Fibroblast of lung (primary cell): ENCODE measurements at places on chromosomes 6 and 20.

DNA sequence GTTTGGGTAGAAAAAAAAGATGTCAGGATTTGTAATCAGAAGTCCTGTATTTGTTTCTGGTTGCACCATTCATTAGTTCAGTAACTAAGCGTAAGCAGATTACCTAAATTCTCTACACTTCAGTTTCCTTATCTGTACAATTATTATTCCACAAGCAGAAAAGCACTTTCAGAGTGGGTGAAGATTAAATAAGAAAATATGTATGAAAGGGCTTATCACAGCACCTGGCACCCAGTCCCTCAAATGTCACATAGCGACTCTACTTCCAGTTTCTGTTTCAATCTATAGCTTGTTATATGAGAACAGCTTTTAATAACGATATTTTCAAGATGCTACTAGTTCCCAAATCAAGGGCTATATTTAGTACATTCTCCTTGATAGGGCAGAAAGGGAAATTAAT lies 31.4 kb downstream of the RGS17 start:
- H3K36me3 ChIP-seq, result no peaks in the 10 kb centered on the region
- DNase-seq, result no peak
- no peaks in the 10 kb centered on the region for H3K4me1 ChIP-seq
- H3K27me3 ChIP-seq, result no peaks in the 10 kb centered on the region
- no peak overlapping the region for H3K4me3 ChIP-seq
- no peak overlapping the region for H3K27ac ChIP-seq

GRCh38 chr6:4698901-4699659 lies 77.1 kb upstream of the CDYL start:
- H3K4me3 ChIP-seq, result no peak overlapping the region
- H3K36me3 ChIP-seq, result no peaks in the 10 kb centered on the region
- no peak for DNase-seq
- no peaks in the 10 kb centered on the region for H3K27me3 ChIP-seq
- H3K4me1 ChIP-seq, result no peaks in the 10 kb centered on the region

- H3K36me3 ChIP-seq, result no peaks in the 10 kb centered on the region
- no peaks in the 10 kb centered on the region for H3K4me1 ChIP-seq
- no peak overlapping the region for H3K27ac ChIP-seq
- no peak for DNase-seq
These were observed 11.7 kb downstream of the TSHZ2 start for GRCh38 chr20:52983726-52984450.

GRCh38 chr20:23018432-23018831 lies 16.7 kb upstream of the SSTR4 start:
- H3K27ac ChIP-seq, result no peak overlapping the region
- no peaks in the 10 kb centered on the region for H3K27me3 ChIP-seq
- H3K36me3 ChIP-seq, result no peaks in the 10 kb centered on the region
- DNase-seq, result no peak

GRCh38 chr20:45822857-45823256 lies 4.3 kb downstream of the TNNC2 start:
- DNase-seq, result no peak
- H3K27ac ChIP-seq, result no peak overlapping the region
- no peak overlapping the region for H3K4me3 ChIP-seq
- H3K36me3 ChIP-seq, result no peaks in the 10 kb centered on the region
- H3K4me1 ChIP-seq, result peaks cover 19% of the 10 kb centered on the region

DNA sequence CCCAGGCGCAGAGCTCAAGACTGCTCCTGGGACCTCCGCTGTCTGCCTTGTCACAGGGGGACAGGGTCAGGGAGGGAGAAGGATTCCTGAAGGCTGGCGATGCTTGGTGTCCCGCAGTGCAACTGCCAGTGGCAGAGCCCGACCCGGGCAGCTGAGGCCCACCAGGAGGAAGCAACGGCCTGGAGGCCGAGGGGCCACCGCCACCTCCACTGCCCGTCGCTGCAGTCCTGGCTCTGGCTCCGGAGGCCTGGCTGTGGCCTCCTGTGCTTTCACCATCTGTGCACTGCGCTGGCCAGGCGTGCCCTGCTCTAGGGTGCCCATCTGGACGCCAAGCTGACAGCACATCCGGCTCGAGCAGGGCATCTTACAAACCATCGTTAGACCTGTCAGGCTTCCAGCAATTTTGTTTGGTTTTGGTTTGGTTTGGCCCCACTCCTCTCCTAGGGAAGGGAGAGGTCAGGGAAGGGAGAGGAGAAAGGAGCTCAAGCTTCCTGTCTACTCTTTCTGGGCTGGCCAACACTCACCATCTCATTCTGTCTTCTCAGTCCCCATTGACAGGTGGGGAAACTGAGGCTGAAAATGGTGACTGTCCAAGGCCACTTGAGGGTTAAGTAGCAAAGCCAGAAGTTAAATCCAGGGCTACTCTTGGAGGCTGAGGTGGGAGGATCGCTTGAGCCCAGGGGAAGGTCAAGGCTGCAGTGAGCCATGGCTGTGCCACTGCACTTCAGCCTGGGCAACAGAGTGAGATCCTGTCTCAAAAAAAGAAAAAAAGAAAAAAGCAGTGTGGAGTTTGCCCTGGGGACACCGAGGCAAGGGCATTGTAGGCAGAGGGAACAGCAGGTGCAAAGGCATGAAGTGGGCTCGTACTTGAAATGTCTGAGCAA lies 37.7 kb upstream of the NOL4L start:
- DNase-seq, result no peak
- H3K27me3 ChIP-seq, result peaks cover 7% of the 10 kb centered on the region
- no peaks in the 10 kb centered on the region for H3K36me3 ChIP-seq
- H3K4me1 ChIP-seq, result no peaks in the 10 kb centered on the region

GRCh38 chr20:48681201-48681872 lies 146.5 kb downstream of the PREX1 start:
- H3K36me3 ChIP-seq, result no peaks in the 10 kb centered on the region
- H3K27ac ChIP-seq, result no peak overlapping the region
- no peak overlapping the region for H3K4me3 ChIP-seq
- no peaks in the 10 kb centered on the region for H3K27me3 ChIP-seq
- peak; percentile 30 for DNase-seq
- H3K4me1 ChIP-seq, result peaks cover 26% of the 10 kb centered on the region

- H3K4me1 ChIP-seq, result no peaks in the 10 kb centered on the region
- no peaks in the 10 kb centered on the region for H3K27me3 ChIP-seq
- H3K36me3 ChIP-seq, result peaks cover 4% of the 10 kb centered on the region
- DNase-seq, result no peak
- no peak overlapping the region for H3K27ac ChIP-seq
- no peak overlapping the region for H3K4me3 ChIP-seq
These were observed 88.2 kb downstream of the RREB1 start for GRCh38 chr6:7196019-7196402.

- H3K36me3 ChIP-seq, result no peaks in the 10 kb centered on the region
- no peak for DNase-seq
- H3K4me1 ChIP-seq, result no peaks in the 10 kb centered on the region
- H3K4me3 ChIP-seq, result no peak overlapping the region
These were observed 51.0 kb upstream of the FBXO30 start for GRCh38 chr6:145865595-145865994.

GRCh38 chr20:23046431-23046830 lies 3.0 kb downstream of the THBD start:
- no peaks in the 10 kb centered on the region for H3K4me1 ChIP-seq
- H3K4me3 ChIP-seq, result no peak overlapping the region
- no peak overlapping the region for H3K27ac ChIP-seq
- peaks cover 5% of the 10 kb centered on the region for H3K27me3 ChIP-seq
- H3K36me3 ChIP-seq, result no peaks in the 10 kb centered on the region

GRCh38 chr6:35312807-35313206 lies 15.2 kb downstream of the DEF6 start:
- peaks cover 2% of the 10 kb centered on the region for H3K4me1 ChIP-seq
- no peak overlapping the region for H3K4me3 ChIP-seq
- no peak overlapping the region for H3K27ac ChIP-seq
- no peaks in the 10 kb centered on the region for H3K36me3 ChIP-seq

GRCh38 chr6:34610819-34611477 lies 54.8 kb upstream of the SPDEF start:
- no peaks in the 10 kb centered on the region for H3K27me3 ChIP-seq
- peak; percentile 91 for DNase-seq
- peak overlapping the region; percentile 13 for H3K27ac ChIP-seq
- no peak overlapping the region for H3K4me3 ChIP-seq

DNA sequence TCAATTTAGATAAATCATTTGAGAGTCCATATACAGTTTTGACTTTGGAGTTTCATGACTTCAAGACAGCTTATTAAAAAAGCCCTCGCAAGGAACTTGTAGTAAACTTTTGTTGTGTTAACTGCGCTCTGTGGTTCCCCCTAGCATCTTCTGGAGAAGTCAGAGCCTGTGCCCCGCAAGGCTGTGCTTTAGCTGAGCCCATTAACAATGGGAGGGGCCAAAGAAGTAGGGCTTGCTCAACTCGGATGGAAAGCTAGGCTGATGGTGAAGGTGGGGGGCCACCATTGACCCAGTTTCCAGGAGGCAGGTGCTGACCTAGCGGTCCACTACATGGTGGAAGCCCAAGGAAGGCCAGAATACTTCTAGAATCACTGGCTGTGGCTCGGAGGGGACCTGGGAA lies 29.3 kb upstream of the OVOL2 start:
- no peak overlapping the region for H3K4me3 ChIP-seq
- no peaks in the 10 kb centered on the region for H3K36me3 ChIP-seq
- no peaks in the 10 kb centered on the region for H3K4me1 ChIP-seq
- no peaks in the 10 kb centered on the region for H3K27me3 ChIP-seq
- H3K27ac ChIP-seq, result no peak overlapping the region
- no peak for DNase-seq

GRCh38 chr6:1820165-1820564 lies 210.4 kb downstream of the FOXC1 start:
- peaks cover 14% of the 10 kb centered on the region for H3K4me1 ChIP-seq
- no peaks in the 10 kb centered on the region for H3K27me3 ChIP-seq

GRCh38 chr6:152750694-152751093 lies at the start of gene VIP:
Gene VIP, plus strand, starts transcription at chr6:152750797. Its CDS starts 1,381 bp downstream, at chr6:152752178.
- no peaks in the 10 kb centered on the region for H3K36me3 ChIP-seq
- H3K4me3 ChIP-seq, result no peak within 1 kb of the TSS
- H3K4me1 ChIP-seq, result no peaks in the 10 kb centered on the region
- H3K27me3 ChIP-seq, result no peaks in the 10 kb centered on the region
- no peak within 1 kb of the TSS for H3K27ac ChIP-seq
